ENCODE measurements at places on chromosomes 3 and 15.

- DNase-seq, result no peak
Observed at GRCh38 chr15:62637574-62637897, 405.0 kb upstream of the TPM1 start.

GRCh38 chr3:186432944-186433732, 71.1 kb upstream of the DGKG start:
- no peak for DNase-seq

GRCh38 chr3:182605882-182606611, 187.3 kb upstream of the ATP11B start:
- DNase-seq, result no peak

DNA sequence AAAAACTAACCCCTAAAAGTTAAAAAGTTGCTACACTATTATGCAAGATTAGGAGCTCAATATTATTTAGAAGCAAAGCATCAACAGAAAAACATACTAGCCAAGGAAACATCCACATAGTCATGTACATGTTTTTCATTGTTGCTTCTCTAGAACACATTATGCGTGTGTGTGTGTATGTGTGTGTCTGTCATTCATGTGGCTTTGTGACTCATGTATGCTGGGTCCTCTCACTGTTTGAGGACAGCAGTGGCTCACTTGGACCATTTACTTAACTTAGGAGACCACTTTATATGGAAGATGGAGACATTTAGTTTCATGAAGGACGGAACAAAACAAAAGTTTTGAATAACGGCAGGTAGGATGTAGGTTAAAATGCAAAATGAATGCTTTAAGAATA, 219.4 kb upstream of the THBS1 start:
- no peak for DNase-seq

DNA sequence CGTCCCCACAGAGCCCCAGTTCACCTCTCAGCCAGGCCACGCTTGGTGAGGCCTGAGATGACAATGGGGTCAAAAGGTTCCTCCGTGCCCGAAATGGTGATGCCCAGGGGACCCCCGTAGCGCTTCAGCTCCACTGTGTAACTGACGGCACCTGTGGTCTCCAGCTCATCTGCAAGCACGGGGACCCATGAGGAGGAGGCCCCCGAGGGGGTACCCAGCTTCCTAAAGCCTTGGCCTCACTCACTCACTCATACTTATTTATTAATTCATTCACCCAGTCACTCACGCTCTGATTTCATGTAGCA, 30.4 kb downstream of the GRIP2 start:
- DNase-seq, result no peak
